ENCODE measurements at places on chromosomes 3 and 15.

DNA sequence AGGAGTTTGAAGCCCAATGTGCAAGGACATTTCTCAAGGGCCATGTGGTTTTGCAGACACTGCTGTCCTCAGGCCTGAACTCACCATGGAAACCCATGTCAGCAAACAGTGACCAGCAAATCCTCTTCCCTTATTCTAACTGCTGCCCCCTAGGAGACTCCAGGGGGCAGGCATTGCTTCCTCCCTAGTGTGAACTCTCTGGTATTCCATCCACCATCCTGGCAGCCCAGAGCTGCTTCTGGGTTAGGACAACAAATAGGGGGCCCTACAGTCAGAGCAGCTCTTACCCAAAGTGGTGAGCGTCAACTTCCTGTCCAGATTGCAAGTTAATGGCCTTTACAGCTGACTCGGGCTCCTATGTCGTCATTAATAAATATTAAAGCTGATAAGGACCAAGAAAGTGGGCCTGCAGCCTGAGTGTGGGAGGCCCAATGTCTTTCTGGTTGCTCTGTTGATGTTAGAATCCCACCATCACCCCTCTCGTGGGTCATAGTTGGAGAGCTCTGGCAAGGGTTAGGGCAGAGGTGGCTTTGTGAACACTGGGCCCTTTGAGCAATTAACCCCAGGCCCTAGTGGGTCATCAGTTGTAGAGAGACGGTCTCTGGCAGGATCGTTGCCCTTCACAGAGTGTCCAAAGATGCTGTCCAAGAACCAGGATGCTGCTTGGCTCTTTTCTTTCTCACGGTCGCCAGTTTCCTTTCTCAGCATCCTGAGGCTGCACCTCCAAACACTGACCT, 41.5 kb downstream of the TGM4 start:
- DNase-seq: no peak

GRCh38 chr3:55158345-55158744, 230.5 kb upstream of the LRTM1 start:
- DNase-seq: no peak

DNA sequence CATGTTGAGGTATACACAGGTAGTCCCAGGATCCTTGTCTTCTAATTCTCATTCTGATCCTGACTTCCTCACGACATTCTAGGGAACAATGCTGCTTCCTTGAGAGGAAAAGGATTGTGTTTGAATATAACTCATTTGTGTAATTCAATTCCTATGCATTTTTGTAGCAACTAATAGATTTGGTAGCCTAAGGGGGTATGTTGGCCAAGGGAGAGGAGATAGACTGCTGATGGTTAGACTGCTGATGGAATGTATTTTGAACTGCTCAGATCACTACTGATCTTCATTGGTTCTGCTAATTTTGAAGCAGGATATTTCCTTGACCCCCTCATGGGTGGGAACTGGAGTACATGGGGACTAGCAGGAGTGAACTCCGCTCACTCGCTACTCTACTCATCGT, 39.7 kb downstream of the RAD54L2 start:
- no peak for DNase-seq

DNA sequence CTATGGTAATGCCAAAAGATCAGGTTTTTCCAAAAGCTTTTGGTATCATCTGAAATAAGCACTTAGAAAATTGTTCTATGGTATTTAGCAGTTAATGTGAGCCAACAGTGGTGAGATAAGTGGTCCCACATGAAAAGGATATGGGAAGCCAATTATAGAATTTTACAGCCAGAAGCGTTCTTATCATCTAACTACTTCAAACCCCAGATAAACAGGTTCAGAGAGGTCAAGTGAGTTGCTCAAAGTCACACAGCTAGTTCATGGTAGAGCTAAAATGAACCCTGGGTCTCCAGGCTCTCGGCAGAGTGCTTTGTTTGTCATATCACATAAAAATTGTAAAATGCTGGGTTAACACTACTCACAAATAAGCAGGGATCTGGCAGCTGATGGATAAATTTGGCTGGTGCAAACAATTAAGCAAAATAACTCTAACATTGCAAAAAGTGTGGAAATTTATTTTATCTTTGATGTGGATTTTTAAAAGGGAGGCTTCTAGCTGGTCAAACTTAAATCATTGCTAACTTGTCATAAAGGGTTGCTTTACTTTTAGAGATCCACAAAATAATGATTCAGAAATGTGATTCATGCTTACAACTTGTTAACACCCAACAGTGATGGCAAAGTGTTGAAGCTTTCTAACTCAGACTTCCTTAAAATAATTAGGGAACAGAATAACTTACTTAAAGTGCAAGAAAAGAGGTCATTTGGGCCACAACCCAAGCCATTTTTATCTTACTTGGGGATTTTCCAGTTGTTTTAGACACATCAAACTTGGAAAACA, 202.8 kb upstream of the TBC1D5 start:
- DNase-seq: no peak

DNA sequence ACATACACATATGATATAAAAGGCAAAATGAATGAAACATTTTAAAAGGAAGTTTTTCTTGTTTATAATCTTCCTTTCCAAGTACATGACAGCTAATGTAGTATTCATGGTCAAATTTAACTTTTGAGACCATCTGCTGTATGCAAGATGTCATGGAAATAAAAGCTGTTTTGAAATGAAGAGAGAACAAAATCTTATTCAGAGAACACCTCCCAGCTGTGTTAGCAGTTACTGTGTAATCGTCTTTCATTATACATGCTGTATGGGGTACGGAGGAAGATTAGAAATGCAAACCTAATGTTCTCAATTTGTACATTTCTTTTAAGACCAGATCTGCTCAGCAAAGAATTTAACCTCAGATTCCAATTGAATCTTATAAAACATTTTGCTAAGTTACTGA, 1182.3 kb downstream of the OTOL1 start:
- DNase-seq: no peak

DNA sequence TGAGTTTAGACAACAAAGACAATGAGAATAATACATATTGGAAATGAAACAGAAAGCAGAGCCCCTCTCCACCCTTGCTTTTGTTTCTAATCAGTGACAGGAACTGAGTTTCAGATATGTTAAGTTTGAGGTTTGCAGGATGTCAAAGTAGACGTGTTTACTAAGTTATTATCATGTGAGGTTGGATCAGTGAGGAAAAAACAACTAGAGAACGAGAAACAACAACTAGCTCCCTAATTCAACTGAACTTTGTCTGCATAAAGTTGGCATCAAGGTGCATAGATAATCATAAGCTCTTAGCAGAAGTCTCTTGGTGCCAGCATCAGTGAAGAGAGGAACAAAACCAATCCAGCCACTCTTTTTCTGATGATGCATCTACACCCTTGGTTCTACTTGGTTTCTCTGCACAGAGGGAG, 491.1 kb upstream of the NR2F2 start:
- no peak for DNase-seq

GRCh38 chr3:126390751-126391150, 4.0 kb upstream of the CFAP100 start:
- DNase-seq: no peak
